H4 (cell line): ENCODE measurements at places on chromosomes 3 and 15. TPM values are rescaled to one million over a fixed set of nuclear protein-coding genes. Genes with fewer than 3 reads are reported as not detected.

GRCh38 chr15:88664151-88664778, 25.4 kb downstream of the ISG20 start:
- DNase-seq: no peak

GRCh38 chr3:144549166-144549565, 577.5 kb downstream of the DIPK2A start:
- DNase-seq: peak; percentile 26

- no peak for DNase-seq
Observed at GRCh38 chr15:32889214-32889613, 171.4 kb downstream of the GREM1 start.

CCDC33 gene
- total RNA-seq: 2.0 and 2.8 TPM in 2 replicates

- DNase-seq: no peak
Observed at GRCh38 chr15:74505837-74506514, 35.0 kb upstream of the ARID3B start.

- no peak for DNase-seq
Observed at GRCh38 chr3:12489832-12490231, 5.6 kb downstream of the TSEN2 start.

KBTBD12 gene
- total RNA-seq: not detected in 2 replicates

B3GALNT1 gene
- total RNA-seq: 6.7 and 15.8 TPM in 2 replicates

- no peak for DNase-seq
Observed at GRCh38 chr3:58429657-58430056, 4.0 kb downstream of the PDHB start.

GRCh38 chr3:126964261-126964660, 18.7 kb upstream of the PLXNA1 start:
- DNase-seq: no peak

DNA sequence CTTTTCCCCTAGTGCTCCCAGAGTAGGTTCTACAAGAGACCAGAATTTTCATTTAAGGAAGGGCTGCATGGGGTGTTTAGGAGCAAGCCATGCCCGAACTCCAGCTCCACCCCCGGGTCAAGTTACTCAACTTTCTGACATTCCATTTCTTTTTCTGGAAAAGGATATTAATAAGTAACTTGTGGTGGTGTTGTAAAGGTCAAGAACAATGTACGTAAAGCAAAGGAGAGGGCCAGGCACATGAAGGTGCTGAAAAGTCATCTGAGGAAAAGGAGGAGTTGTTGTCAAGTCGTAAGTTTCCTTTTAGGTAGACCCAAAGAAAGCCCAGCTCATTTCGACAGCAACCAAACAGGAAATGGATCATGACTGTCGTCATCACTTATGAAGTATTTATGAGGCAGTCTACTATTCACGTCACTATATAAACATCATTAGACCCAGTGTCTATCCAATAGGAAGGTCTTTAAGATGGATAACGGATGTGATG, 319.6 kb upstream of the IL12A start:
- DNase-seq: peak; percentile 37

BNC1 gene
- total RNA-seq: not detected in 2 replicates

GRCh38 chr3:5186089-5186857, 1.2 kb upstream of the EDEM1 start:
- DNase-seq: no peak

DNA sequence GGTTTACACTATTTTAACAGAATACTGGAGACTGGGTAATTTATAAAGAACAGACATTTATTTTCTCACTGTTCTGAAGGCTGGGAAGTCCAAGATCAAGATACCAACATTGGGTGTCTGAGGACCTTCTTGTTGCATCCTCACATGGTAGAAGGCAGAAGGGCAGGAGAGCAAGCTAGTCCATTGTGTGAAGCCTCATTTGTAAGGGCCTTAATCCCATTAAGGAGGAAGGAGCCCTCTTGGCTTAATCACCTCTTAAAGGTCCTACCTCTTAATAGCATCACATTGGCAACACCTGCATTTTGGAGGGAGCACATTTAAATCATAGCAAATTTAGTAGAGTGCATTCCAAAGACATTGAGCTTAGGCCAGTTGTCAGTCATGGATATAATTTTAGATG, 26.2 kb downstream of the UBE2Q2 start:
- DNase-seq: no peak

DNA sequence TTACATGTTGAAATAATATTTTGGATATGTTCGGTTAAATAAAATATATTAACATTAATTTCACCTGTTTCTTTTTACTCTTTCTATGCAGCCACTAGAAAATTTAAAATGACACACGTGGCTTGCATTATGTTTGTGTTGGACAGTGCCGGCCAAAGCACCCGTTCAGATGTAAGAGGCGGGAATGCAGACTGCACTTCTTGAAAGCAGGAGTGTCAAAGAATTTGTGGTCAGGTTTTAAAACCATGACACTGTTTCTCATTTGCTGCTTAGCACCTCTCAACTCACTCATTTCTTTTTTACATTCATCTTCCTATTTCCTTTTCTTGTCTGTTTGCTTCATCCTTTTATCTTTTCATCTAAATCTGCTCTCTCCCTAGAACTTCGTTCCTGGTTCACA, 35.3 kb upstream of the MINAR1 start:
- no peak for DNase-seq

- DNase-seq: peak; percentile 36
Observed at GRCh38 chr3:164459521-164460151, 618.7 kb downstream of the SI start.

DNA sequence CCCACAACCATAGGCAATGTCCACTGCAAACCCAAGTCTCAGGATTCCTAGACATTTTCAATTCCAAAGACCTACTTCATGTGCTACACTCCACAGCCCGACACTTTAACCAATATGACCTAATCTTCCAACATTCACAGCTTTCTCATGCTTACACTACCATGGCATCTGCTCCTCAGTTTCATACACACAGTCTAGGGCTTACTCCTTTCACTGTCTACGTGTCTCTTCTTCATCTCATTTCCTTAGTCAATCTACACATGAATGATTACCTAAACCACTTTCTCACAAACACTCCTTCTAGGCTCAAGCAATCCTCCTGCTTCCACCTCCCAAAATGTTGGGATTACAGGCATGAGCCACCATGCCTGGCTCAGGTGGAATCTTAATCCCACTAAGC, 106.3 kb downstream of the STAG1 start:
- no peak for DNase-seq

DNA sequence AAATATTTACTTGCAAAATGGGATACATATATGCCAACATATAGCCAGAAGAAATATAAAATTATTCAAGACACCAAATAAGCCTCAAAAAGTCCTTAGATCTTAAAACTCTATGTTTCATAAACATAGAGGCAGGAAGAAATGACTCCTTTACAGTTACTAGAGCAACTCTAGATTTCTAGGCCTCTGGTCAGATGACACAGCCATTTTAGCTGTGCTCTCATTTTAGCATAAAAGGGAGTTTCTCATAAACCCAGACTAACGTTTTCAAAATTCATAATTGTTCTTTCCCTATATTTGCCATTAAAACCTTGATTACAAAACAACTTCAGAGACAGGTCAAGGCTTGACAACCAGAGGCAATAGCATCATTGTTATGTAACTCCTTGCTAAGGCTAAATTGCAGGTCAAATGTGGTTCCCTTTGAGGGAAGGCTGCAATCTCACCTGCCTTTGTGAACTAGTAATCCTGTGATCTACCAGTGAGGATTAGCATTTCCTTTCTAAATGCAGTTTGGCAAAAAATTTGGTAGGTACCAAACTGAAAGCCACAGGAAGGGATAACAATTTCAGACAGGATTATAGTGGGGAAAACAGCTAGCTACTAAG, 8.2 kb downstream of the THOC7 start:
- no peak for DNase-seq

- no peak for DNase-seq
Observed at GRCh38 chr3:161333696-161334095, 37.6 kb downstream of the SPTSSB start.

DNA sequence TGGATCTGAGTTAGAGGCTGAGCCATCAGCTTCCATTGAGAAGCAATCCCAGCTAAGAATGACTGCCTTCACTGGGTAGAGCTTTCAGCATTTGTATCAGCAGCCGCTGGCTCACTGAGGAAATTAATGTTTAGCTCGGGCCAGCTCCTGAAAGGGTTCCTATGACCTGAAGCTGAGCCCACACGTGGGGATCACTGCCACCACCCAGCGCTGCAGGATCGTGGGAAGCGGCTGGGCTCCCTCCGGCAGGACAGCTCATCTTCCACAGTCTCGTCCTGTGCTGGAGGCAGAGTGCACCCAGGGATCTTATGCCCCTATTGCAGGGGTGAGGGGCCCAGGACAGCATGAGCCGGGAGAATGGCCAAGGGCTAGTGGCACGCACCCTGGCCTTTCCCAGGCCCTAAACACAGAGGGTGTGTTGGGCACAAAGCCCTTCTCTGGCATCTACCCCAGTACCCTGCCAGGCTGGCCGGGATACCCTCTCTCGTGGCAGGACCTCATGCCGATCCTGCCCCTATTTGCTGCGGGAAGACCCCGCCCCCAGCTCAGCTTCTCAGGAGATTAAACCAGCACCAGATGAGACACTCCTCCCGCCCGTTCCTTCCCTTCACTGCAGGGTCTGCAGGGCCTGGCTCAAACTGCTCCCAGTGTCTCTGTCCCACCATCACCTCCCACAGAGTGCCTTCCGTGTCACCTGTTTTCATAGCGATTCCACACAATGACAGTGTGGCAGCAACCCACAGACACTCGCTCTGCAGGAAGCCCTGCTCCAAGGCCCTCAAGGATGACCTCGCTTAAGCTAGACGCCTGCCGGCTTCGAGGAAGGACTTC, 28.5 kb downstream of the KLHL25 start:
- DNase-seq: no peak
